ENCODE measurements at places on chromosomes 11 and 22.

- DNase-seq, result no peak
Observed at GRCh38 chr11:78425399-78426070, 7.9 kb upstream of the GAB2 start.

DNA sequence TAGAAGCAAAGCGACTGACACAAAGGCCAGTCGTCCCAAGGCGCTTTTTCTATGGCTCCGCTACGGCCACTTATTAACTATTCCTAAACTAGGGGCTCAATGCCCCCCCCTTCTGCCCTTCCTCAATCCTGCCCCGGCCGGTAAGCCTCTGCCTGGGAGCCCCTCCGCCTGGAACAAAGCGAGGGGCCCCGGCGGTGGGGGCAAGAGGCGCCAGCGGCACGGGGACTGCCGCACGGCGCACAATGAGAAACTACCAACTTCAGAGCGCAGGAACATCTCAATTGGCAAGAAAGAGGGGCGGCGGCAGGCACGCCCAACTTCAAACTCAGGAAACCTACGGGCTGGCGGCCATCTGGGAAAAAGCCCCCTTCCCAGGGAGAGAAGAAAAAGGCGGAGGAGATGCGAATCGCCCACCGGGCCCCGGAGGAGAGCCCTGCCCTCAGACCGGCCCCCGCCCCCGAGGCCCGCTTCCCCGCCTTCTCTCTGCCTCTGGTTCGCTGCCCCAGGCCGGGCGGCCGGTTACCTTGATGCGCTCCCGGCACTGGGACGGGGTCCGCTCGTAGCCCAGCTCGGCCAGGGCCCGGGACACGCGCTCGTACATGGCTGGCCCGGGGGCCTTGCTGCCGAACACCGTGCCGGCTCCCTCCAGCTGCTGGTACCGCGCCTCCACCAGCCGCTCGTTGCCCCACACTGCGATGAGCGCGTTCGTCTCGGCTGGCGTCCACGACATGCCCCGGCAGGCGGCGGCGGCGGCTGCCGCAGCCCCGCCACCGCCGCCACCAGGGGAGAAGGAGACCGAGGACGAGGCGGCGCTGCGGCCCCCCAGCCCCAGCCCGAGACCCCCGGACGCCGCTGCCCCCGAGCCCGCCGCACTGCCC is 619 bp downstream of the MSANTD2 start:
- DNase-seq, result peak; percentile 70

DNA sequence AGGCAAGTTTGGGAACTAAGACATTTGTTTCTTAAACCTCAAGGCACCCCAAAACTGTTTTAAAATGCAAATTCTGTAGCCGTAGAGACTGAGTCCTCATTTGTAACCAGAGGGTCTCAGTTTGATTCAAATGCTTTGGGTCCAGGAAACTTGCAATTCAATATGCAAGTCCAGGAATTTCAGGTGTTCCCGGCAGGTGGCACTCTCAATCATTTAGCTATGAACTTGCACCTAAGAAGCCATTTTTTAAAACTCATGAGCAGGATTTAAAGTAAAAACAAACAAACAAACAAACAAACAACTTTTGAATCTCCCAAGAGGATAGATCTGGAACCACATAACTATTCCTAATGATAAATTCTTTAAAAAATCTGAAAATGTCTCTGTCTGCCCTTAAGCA is 8.7 kb upstream of the ABTB2 start:
- DNase-seq, result no peak

DNA sequence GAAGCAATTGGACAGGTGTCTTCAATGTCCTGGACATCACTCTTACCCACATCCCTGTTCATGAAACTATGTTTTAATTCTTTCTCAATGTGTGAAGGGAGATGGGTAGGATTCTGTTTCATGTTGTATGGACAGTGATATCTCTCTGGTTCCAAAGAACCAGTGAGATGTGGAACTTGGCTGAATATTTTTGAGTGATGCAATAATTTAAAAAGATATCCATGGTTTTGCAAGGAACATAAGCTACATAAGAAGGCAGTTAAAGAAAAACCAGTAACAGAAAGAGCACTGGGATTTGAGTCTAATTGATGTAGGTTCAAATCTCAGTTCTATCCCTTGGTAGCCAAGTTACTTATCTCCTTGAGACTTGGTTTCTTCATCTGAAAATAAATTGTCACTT is 7.7 kb upstream of the ELF5 start:
- DNase-seq, result no peak

DNA sequence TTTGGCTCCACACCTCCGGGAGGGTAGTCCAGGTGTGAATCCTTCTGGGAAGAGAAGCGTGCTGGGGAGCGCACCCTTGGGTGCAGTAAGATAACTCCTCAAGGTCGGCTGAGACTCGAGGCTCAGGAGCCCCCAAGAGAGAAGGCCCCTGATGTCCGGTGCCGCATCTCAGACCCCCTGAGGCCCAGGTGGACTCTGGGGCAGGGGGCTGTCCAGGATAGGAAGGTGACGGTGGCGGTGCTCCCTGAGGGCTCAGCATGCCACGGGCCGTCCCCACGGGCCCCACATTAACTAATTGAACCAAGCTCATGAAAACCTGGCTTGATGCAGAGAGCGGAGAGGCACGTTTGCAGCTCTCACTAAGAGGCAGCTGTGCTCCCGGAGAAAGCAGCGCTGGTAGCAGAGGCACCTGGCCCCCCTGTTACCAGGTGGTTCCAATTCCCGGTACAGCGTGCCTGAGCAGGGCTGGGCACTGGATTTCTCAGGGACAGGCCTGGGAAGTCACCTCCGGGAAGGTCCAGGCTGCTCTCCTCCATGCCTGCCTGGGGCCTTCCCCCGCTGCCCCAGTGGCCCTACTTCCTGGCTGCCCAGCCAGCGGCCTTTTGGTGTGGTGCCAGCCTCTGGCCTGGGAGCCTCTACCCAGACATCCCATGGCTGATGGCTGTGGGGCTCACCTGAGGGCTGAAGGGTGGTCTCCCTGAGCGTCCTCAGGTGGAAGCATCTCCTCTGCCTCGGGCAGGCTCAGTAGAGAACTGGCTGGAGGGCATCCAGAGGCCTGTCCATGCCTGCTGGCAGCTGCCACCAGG is 1.1 kb downstream of the KCNQ1 start:
- no peak for DNase-seq

- DNase-seq, result no peak
Observed at GRCh38 chr11:7645206-7645605, 28.1 kb downstream of the CYB5R2 start.

- no peak for DNase-seq
Observed at GRCh38 chr22:24190596-24191208, 9.4 kb downstream of the SUSD2 start.

- peak; percentile 60 for DNase-seq
Observed at GRCh38 chr22:36853407-36854099, 7.3 kb upstream of the NCF4 start.

DNA sequence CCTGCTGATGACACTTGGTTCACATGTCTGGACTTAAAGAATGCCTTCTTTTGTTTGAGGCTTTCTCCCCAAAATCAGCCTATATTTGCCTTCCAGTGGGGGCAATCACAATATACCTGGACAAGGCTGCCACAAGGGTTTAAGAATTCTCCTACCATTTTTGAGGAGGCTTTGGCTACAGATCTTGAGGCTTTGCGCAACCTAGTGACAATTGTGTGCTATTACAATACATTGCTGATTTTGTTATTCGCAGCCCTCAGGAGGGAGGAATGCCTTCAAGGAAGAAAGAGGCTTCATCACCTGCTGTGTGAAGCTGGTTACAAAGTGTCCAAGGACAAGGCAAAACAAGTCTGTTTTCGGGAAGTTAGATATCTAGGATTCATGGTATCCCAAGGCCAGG is 50.8 kb upstream of the OR4C15 start:
- DNase-seq, result no peak

DNA sequence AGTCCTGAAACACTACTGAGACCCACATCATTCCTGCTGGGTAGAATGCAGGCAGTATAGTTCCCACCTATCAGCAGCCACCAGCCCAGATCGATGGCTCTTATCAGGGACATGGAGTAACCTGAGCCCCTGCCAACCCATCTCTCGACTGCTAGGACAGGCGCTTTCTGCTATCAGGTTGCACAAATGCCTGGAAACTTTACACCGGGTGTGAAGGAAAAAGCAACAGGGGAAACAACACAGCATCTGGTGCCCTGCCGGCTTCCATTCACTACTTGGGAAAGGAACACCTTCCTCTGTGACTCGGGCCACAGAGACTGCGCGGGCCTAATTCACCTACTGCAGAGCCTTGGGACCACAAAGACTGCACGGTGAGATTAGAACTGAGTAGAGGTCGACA is 18.5 kb downstream of the RBFOX2 start:
- DNase-seq, result no peak

DNA sequence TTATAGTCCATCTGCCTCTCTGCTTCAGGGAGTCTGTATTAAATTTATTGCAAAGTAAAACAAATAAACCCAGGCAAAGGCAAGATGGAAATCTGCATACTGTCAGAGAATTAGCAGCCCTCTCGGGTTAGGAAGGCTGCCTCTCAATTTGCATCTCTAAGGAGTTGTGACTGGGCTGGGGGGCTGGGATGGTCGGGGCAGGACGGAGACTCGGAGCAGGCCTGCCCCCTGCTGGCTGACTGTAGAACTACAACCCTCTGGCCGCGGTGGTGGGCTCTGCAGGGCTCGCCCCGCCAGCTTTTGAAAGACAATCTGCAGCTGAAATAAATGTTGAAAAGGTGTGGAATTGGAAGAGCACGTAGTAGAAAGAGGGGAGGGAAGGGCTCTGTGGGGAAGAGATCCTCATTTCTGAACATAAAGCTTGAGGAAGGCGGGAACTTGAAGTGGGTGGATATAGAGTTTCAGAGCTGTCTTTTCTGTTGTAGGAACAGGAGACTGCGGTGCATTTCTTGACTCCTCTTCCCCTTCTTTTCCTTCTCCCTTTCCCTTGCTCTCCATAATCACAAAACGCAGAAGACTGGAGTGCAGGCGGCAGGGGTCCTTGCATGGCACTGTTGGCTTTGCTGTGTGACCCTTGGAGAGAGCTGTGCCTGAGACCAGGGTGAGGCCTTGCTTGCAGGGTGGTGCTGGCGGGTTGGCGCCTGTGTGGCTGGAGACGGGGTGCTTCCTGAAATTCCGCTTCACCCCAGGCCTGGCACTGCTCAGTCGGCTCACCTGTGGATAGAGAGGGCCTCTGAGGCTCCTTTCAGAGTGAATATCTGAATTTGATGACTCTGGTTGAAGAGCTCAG is 22.6 kb upstream of the PKNOX2 start:
- peak; percentile 81 for DNase-seq

DNA sequence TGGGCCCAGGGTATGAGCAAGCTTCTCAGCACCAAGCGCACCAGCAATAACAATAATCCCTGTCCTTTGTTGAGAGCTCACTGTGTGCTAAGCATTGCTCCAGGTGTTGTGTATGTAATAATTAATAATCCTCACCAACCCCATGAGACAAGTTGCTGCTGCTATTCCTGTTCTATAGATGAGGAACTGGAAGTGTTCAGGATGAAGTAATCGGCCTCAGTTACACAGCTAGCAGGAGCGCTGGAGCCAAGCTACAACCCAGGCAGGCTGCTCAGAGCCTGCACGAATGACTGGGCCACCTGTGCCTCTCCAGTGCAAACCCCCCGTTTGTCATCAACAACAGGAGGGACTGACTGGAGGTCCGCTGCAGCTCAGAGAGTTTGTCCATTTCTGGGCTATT is 35.2 kb upstream of the CECR2 start:
- DNase-seq, result no peak

DNA sequence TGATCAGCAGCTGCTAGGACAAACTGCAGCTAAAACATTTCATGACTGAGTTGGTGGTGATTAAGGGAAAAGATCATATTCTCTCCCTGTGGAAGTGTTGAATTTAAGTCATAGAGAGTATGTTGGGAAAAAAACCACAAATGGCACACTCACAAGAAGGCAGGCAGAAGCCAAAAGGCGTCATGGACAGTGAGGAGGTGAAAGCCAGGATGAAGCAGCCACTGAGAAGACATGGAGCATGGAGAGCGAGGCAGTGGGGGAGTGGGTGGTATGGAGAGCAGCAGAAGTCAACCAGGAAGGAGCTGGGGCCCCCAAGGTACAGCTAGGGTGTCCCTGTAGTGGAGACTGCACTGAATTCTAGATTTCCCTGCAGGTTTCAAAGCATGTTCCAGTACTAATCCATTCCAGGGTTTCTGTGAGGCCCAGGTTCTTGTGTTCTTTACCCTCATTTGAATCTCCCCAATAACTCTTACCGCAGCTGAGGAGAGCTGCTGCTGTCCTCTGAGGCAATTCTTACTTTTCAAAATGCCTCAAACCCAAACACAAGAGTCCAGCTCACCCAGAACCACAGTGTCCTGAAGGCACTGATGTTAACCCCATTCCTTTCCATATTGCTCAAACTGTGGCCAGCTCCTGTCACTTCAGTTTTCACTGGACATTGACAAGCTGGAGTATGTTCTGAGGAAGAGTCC is 191.8 kb upstream of the E2F8 start:
- peak; percentile 64 for DNase-seq

GRCh38 chr11:72519220-72519881 is 85.0 kb upstream of the CLPB start:
- no peak for DNase-seq

DNA sequence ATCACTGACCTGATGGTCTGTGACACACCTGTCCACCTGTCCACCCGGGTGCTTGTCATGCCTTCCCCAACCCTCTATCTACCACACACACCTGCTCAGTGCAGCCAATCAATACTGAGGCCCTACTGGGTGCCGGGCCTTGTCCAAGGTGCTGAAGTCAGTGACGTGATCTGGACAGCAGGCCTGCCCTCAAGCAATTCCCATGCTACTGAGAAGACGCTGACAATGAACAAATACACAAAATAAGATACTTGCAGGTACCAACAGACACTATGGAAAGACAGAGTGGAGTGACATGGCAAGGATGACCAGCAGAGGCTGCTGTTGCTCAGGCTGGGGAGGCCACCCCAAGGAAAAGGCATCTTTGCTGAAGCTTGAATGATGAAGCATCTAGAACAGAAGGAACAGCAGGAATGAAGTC is 21.2 kb downstream of the PLAAT3 start:
- DNase-seq, result no peak

- DNase-seq, result no peak
Observed at GRCh38 chr11:2328021-2328420, 26.2 kb downstream of the TSPAN32 start.

DNA sequence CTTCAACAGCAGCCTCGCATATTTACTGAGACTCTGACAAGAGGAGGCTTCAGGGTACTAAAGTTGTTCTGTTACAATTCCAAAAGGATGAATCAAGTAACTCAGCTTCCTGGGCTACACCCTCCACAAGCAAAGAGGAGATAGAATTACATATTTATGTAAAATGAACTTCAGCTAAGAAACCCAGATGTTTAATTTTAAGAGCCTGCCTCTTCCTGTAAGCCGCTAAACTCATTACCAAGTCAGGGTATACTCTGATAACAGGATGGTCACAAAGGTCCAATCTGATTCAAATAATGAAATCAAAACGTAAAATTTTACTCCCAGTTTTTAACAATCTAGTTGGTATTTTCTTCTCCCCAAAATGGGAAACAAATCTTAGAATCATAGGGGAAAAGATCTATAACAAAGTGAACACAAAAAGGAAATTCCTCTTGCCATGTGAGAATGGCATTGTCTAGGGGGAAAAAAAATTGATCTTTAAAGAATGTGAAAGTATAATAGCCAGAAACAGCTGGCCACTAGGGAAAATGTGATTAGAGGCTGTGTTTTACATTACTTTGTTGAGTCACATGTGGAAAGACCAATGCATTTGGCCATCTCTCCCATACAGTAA is 30.9 kb downstream of the CHEK2 start:
- DNase-seq, result no peak
